Hematopoietic multipotent progenitor cell (in vitro differentiated cells): ENCODE measurements at places on chromosomes 1 and 21. TPM values are rescaled to one million over a fixed set of nuclear protein-coding genes. Genes with fewer than 3 reads are reported as not detected.

DNA sequence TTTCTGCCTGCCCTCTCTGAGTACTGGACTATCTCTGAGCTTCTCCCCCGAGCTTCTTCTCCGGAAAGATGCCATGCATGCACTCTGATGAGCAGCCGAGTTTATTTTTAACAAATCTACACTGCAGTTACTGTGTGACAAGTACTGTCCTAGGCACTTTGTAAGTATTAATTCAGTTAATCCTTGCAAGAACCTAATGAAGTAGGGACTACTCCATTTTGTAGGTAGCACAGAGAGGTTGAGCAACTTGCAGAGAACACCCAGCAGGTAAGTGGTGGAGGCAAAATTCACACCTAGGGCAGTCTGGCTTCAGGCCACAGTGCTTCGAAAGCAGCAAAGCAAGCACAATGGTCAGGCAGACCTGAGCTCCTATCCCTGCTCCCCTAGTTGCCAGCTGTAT, 3.8 kb upstream of the TAL1 start:
- DNase-seq: no peak

DNA sequence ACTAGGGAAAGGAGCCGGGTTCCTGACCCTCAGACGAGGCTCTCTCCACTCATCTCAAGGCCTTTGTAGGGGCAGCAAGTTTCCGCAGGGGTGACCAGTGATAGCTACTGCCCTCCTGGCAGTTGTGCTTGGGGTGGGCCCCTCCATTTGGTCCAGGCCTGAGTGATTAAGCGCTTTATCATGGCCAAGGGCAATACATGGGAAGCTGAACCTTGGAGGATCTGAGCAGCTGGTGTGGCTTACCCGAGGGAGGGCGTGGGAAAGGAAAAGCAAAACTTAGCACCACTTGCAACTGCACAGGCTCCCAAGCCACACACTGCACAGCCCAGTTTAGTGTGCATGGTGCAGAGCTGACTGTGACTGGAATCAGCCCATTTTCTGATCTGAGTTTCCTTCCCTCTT, 47.8 kb downstream of the GADD45A start:
- DNase-seq: no peak

- DNase-seq: no peak
These were observed 22.1 kb upstream of the ATF3 start for GRCh38 chr1:212586206-212587015.

DNA sequence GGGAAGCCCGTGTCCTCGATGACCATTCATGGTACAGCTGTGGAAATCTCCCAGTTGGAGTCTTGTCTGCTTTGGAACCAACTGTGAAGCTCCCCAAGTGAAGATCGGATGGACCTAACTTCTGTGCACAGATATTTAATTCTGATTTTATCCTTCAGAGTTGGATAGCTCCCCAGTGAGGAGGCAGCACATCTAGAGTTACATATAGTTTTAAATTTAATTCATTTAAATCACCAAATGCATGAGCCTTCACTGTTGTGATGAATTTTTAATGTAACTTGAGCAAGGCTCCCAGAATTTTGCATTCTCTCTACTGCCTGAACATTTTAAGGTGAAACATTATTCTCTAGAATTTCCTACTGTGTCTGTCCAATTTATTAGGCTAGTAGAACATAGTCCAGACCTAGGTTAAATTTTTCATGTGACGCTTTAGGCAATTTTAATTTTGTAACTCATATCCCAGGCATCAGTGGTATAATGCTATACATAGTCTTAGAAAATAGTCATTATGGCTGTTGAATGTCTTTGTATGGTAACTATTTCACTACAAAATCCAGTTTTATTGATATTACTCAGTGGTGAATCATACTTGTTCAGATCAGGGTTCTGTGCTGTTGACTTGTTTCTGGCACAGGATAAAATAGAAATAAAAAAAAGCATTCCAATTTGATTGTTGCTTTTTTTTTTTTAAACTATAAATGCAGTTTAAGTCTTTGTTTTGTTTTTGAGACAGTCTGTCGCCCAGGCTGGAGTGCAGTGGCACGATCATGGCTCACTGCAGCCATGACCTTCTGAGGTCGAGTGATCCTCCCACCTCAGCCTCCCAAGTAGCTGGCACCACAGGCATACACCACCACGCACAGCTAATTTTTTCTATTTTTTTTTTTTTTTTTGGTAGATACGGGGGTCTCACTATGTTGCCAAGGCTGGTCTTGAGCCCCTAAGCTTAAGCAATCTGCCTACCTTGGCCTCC, 66.9 kb downstream of the PRDM2 start:
- DNase-seq: no peak

DNA sequence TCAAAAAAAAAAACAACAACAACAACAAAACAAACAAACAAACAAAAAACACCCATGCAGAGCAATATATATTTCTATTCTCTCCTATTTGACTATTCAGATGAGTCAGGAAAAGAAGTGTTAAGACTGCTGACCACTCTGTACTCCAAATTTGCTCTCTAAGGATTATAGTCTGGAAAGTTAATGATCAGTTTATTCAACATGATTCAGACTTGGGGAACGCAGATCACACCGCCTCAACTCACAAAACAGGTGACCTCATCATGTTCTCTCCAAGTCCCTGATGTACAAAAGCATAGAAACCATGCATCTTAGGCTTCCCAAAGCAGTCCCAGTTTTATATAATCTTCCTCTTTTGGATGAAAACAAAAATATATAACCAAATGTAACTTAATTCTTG, 51.9 kb upstream of the PRRC2C start:
- DNase-seq: no peak

- no peak for DNase-seq
These were observed 10.6 kb downstream of the CNR2 start for GRCh38 chr1:23902321-23903278.

DNA sequence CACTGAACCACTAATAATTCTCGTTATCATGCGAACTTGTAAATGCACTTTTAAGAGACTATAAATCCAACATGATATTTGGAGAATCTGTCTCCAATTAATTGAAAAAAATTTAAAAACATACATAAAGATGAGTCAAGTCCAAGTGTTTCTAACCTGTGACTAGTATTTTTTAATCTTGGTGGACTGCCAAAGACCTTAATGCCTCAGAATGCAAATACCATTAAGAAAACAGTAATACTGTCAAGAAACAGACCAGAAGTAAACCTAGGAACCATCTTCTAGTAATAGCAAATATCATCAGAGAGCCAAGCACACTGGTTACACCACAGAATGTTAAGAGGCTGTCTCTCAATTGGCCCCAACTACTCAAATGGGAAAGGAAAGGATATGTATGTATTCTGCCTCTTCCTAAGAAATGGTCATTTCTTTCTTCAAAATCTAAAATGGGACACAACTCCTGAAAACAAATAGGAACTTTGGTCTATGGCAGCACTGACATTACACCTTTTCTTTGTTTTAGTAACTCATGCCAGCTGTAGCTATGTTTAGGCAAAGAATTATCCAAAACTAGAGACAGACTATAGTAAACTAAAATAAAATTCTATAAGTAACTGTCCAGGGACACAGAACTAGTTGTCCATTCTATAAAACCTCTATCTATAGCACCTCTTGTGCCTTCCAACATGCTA, 15.8 kb downstream of the SCYL3 start:
- no peak for DNase-seq

DNA sequence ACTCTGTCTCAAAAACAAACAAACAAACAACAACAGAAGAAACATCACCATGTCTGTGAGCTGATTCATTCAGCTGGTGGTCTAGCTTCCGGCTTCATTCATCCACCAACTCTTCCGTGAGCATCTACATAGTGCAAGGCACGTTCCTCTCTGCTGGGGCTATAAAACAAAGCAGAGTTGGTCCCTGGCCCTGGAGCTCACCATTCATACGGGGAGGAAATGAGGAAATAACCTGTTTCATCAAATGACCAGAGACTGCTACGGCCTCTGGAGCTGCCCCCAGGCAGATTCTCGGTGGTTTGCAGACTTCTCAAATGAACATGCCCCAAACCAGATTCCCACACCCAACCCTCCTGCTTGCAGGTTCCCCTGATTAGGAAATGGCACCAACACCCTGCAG, 41.0 kb upstream of the ID3 start:
- no peak for DNase-seq

DNA sequence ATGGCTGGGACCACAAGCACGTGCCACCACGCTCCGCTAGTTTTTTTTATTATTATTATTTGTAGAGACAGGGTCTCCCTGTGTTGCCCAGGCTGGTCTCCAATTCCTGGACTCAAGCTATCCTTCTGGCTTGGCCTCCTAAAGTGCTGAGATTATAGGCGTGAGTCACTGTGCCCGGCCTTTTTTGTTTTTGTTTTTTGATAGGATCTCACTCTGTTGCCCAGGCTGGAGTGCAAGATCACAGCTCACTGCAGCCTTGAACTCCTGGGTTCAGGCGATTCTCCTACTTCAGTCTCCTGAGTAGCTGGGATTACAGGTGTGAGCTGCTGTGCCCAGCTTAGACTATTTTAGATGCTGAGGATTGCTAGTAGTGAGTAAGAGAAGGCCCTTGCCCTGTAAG, 11.8 kb upstream of the RNF11 start:
- no peak for DNase-seq

GRCh38 chr1:155941845-155942531, 550 bp downstream of the RXFP4 start:
- DNase-seq: no peak

- DNase-seq: no peak
These were observed 70.4 kb upstream of the ABCG1 start for GRCh38 chr21:42148584-42148983.

- DNase-seq: peak; percentile 77
These were observed at the start of gene SLAMF1 for GRCh38 chr1:160646711-160647328. Gene SLAMF1 (minus strand): TSS chr1:160647044. CDS start chr1:160646945, 99 bp downstream.

GRCh38 chr1:163069142-163069541, at the start of gene RGS4:
Gene RGS4 (plus strand): TSS chr1:163069361. CDS start chr1:163069485, 124 bp downstream.
- no peak for DNase-seq

DNA sequence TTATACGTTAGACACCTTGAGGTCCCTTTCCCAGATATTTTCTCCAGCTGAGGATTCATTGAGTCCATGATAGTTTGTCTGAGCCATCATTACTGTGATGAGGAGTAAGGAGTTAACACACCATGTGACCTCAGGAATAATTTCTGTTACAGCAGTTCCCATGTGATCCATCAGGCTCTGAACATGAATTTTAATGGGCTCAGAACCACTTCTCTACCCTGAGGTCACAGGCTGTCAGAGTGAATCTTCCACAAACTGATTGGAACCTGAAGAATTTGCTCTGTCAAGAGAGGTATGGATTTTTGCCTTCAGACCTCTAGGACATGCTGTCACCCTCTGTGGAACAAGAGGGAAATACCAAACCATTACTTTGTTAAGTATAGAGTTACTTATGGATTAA, 81.0 kb downstream of the NTMT2 start:
- DNase-seq: no peak

GRCh38 chr1:196098000-196098399, 510.2 kb downstream of the KCNT2 start:
- DNase-seq: no peak

- no peak for DNase-seq
These were observed 47.2 kb downstream of the SYCP1 start for GRCh38 chr1:114901814-114902213.

DNA sequence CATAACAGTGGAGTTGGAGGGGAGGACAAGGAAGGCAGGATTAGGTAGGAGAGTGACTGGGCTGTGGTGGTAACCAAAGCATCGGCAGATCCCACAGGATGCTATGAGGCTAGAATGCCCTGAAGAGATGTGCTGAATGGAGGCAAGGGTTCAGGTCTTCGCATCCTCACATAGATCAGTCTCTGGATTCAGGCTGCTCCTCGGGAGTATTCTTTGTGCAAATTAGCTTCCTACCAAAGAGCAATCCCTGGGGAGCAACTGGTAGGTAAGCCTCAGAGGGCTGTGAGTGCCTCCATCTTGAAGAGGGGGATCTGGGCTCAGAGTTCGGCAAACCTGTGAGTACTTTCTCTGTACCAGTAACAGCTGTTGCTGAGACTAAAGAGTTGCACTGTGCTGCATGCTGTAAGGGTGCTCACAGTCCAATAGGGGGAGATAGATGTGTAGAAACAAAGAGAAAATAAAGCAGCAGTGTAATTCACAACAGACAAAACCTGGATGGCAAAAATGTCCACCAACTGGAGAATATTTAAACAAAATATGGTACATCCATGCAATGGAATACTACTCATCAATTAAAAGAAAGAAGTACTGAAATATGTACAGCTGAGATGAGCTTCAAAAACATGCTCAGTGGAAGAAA, 322.4 kb upstream of the DEPDC1 start:
- DNase-seq: no peak

GRCh38 chr1:29243871-29244200, 7.5 kb downstream of the PTPRU start:
- DNase-seq: no peak

- peak; percentile 24 for DNase-seq
These were observed 10.0 kb downstream of the MAP3K6 start for GRCh38 chr1:27356619-27357280.

The TMPRSS3 gene
- total RNA-seq: not detected

The RAB13 gene
- 30.7 TPM for total RNA-seq

The TRPM2 gene
- 3.5 TPM for total RNA-seq

The TESK2 gene
- total RNA-seq: 7.8 TPM

The KRTAP13-2 gene
- total RNA-seq: not detected

The GUCA2B gene
- not detected for total RNA-seq

The MTF2 gene
- 57.9 TPM for total RNA-seq

The GSTM2 gene
- total RNA-seq: 20.7 TPM

The TAS1R1 gene
- not detected for total RNA-seq

The B3GALT2 gene
- not detected for total RNA-seq
